DND-41 (cell line): ENCODE measurements at places on chromosomes 6 and 20.

- no peak for DNase-seq
Measured at GRCh38 chr6:1313384-1313766, 1.5 kb downstream of the FOXQ1 start.

DNA sequence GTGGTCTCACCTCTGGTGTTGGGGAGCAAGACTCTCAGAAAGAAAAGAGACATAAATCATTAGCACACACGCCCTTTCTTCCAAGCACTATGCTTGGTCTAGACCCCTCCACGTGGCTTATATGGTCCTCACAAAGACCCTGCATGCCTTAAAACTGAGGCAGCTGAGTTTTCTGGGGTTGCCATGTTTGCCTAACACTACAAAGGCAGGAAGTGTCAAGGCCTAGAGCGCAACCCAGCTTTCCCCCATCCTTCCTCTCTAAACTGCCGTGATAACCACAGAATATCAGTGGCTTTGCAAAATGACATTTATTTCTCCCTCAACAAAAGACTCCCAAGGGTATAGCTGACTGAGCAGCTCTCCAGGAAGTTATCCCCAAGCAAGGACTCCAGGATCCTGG lies 146.5 kb upstream of the TOP1 start:
- peak; percentile 90 for DNase-seq

- no peak for DNase-seq
Measured at GRCh38 chr6:143451531-143451930, 926 bp downstream of the PEX3 start.

DNA sequence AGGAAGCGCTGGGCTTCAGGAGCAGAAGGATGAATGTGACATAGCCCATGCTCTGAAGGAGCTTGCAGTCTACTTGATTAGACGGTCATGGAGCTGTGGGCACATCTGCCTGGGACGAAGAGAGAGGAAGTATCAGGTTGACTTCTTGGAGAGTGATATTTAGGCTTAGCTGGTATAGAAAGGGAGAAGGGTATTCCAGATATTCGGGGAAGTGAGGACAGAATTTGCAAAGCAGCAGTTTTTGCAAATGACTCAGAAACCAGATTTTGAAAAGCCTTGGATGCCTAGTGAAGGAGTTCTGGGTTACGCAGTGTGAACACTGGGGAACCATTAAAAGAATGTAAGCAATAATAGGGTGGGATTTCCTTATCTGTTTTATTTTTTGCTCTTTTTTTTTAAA lies 60.7 kb downstream of the EYA4 start:
- DNase-seq = no peak

GRCh38 chr6:10552270-10552810 lies 31.2 kb downstream of the GCNT2 start:
- DNase-seq = no peak

GRCh38 chr6:48611332-48611731 lies 500.3 kb upstream of the PTCHD4 start:
- no peak for DNase-seq

GRCh38 chr20:17849901-17850683 lies 118.5 kb downstream of the SNX5 start:
- DNase-seq = no peak

DNA sequence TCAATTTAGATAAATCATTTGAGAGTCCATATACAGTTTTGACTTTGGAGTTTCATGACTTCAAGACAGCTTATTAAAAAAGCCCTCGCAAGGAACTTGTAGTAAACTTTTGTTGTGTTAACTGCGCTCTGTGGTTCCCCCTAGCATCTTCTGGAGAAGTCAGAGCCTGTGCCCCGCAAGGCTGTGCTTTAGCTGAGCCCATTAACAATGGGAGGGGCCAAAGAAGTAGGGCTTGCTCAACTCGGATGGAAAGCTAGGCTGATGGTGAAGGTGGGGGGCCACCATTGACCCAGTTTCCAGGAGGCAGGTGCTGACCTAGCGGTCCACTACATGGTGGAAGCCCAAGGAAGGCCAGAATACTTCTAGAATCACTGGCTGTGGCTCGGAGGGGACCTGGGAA lies 29.3 kb upstream of the OVOL2 start:
- DNase-seq = no peak

GRCh38 chr6:157905590-157906342 lies 75.9 kb upstream of the SYNJ2 start:
- DNase-seq = no peak
